GM10248 (cell line): ENCODE measurements at places on chromosomes 2 and 18.

GRCh38 chr2:171237751-171238505 is 77.2 kb upstream of the TLK1 start:
- DNase-seq: no peak

- no peak for DNase-seq
Observed at GRCh38 chr2:141931797-141932196, 199.0 kb downstream of the LRP1B start.

DNA sequence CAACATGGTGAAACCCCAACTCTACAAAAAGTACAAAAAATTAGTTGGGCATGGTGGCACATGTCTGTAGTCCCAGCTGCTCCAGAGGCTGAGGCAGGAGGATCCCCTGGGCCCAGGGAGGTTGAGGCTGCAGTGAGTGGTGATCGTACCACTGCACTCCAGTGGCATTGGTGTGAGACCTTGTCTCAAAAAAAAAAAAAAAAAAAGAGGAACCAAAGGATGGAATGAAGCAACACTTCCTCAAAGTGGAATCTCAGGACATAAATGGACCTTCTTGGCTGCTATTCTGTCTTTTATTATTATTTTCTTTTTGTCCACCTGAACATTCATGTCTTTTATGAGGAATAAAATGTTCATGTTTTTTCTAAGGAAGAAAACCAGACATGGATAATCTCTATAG is 13.7 kb downstream of the GEMIN6 start:
- no peak for DNase-seq

GRCh38 chr18:74050807-74051206 is 96.8 kb downstream of the FBXO15 start:
- no peak for DNase-seq

GRCh38 chr2:109428841-109429566 is 184.8 kb downstream of the SEPTIN10 start:
- no peak for DNase-seq

- DNase-seq: no peak
Observed at GRCh38 chr2:62426154-62426912, 79.7 kb downstream of the TMEM17 start.

DNA sequence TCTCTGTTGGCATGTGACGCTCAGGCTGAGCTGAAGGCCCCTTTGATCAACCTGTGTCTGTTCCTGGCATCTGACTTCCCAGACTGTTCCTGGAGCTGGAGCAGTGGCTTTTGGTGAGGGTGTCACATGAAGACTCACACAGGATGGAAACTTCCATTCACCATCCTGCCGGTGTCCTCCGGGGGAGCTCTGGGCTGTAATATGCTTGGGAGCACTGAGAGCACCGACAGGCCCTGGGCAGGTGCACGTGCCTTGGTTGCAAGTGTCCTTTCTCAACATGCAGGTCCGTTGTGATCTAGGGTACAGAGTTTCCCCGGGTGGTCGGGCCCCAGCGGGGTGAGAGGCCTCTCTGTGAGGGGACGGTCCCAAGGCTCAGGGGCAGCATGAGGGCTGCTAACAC is 24.8 kb upstream of the GBX2 start:
- DNase-seq: no peak

- DNase-seq: no peak
Observed at GRCh38 chr2:38106405-38107094, 30.6 kb upstream of the CYP1B1 start.

GRCh38 chr2:23249348-23249747 is 135.6 kb upstream of the KLHL29 start:
- DNase-seq: no peak

DNA sequence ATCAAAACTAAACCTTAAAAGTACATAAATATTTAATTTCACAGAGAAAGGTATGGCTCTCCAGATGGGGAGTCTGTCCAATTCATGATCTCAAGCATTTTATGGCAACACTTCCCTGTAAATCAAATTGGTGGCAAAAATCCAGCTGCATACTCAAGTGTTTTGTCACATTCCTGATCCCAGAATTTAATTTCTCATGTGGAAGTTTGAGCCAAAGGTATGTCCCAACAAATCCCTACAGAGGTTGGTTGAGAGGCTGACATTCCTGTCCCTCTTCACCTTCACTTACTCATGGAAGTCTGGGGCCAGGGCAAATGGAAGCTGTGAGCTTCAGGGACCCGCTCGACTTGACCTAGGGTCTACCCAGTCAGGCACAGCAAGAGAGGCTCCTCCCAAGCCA is 17.7 kb downstream of the KLF7 start:
- no peak for DNase-seq

GRCh38 chr18:61975526-61976326 is 82.9 kb upstream of the RNF152 start:
- DNase-seq: no peak

- DNase-seq: no peak
Observed at GRCh38 chr2:193527146-193527545, 1332.4 kb upstream of the TMEFF2 start.

GRCh38 chr2:179898873-179899272 is 37.5 kb upstream of the ZNF385B start:
- peak; percentile 8 for DNase-seq

GRCh38 chr2:48069769-48070168 is 163.5 kb upstream of the FBXO11 start:
- no peak for DNase-seq

DNA sequence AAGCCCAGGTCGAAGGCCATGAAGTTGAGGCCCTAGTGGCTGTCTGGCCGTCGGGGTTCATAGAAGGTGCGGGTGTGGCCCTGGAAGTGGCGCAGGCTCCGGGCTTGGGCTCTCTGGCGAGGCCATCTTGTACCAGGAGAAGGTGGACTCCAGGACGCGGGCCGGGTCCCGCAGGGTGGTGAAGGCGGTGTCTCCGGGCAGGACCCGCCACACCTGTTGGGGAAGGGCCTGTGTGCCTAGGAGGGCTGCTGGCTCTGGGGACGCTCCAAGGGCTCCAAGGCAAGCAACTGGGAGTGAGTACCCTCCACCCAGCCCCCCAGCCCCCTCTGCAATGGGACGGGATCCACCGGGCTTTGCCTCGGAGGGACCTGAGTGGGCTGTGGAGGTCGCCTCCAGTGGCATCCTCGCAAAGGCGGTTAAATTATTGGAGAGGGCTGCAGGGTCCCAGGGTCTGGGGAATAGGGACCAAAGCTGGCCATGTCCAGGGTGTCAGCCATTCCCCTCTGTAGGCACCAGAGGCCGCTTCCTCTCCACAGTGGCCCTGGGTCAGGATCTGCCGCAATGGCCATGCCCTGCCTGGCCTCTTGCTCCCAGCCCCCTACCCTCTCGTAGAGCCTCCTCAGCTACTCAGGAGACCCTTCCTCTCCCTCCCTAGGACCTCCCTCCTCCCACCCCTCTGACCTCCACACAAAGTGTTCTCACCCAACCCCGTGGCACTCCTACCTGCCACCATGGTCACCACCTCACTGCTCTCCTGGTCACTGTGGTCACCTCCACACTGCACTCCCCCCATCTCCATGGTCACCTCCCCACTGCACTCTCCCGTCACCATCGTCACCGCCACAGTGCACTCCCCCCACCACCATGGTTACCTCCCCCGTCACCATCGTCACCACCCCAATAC is 10.3 kb downstream of the AQP12A start:
- DNase-seq: no peak

DNA sequence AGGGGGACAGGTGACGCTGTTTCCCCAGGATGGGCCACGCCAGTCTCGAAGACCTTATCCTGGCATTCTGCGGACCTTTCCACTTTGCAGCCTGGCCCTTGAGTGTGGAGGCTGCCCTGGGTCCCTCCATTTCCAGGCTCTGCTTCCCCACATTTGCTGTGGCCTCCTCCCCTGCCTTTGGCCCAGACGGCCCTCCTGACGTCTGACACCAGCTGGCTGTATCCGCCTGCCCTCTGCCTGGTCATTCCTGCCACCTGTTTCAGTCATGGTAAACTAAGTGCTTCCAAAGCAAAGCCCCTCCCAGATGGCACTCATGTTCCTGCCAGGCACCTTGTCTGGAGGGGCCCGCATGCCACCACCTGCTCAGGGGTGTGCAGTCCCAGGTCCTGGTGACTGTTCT is 95.1 kb downstream of the ASB1 start:
- no peak for DNase-seq

- no peak for DNase-seq
Observed at GRCh38 chr2:53600815-53601214, 166.8 kb upstream of the CHAC2 start.

DNA sequence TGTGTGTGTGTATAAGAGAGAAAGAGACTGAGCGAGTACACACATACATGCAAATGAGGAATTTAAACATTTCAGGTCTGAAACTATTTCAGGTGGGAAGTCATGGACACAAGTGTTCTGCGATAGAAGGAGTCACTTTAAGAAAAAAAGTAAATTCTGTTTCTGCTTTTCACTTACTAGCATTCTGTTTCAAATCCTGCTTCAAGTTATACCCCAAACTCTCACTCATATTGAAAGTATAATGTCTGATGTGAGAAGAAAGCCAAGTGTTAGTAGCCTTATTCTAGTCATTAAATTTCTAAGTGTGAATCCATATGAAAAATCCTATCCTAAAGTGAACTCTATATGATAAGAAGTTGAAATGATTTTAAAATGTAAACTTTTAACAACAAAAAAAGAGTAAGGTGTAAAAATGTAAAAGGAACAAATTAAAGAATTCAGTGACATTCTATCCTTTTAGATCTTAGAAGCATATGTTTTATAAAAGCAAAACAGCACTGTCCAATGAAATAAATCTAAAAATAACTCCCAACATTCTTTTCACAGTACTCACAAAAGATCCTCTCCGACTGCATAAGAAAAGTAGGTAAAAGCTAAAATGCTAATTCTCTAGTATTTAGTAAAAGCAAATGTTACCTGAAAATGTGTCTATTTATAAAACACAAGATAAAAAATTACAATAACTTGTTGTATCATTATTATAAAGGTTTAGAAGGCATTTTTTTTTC is 570.6 kb downstream of the ZEB2 start:
- DNase-seq: no peak

GRCh38 chr2:107411267-107411666 is 415.4 kb upstream of the RGPD4 start:
- no peak for DNase-seq
